Umbilical cord (tissue), 2 donors: ENCODE measurements at places on chromosomes 1 and 21.
A peak's percentile ranks its signal among the peaks of the same experiment; 100 is the strongest.

GRCh38 chr1:224874775-224875174, 54.7 kb upstream of the DNAH14 start:
- peak; percentile 40 for DNase-seq

GRCh38 chr21:14916676-14917141, 148.1 kb downstream of the NRIP1 start:
- DNase-seq = peak; percentile 43

DNA sequence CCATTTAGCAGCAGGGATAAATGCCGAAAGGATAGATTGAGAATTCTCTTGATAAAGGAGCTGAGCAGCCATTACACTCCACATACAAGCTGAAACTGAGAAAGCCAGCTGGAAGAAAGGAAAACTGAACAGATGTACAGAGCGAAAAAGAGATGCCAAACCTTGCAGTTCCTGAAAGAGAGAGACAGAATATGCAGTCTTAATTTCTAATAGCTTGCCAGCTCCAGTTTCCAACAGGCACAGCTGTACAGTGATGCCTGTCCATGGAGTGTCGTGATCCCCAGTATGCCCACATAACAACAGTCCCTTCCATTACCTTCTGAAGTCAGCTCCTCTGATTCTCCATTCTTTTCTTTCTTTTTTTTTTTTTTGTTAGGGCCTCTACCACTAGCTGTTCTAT, 22.7 kb downstream of the ABL2 start:
- no peak for DNase-seq

DNA sequence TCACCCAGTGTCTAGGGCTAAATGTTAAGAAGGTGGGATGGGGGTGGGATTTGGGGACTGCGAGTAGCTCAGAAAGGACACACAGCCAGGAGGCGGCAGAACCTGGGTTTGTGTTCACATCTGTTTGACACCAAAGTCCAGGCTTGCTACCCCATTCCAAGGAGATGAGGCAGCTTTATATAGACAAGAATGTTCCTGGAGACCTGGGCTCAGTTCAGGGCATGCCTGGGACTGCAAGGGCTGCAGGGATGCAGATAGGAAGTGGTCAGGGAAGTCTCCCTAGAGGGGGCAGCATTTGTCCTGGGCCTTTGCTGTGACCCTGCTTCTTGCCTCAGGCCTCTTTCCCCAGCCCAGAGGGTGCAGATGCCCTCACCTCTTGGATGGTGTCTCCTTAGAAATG, 16.3 kb downstream of the PADI3 start:
- no peak for DNase-seq

- no peak for DNase-seq
Observed at GRCh38 chr1:107196973-107197562, 56.2 kb downstream of the NTNG1 start.

GRCh38 chr1:219659005-219659600, 46.2 kb upstream of the ZC3H11B start:
- DNase-seq = no peak
